ENCODE measurements at places on chromosomes 7 and 10. TPM values are rescaled to one million over a fixed set of nuclear protein-coding genes. Genes with fewer than 3 reads are reported as not detected.
A peak's percentile ranks its signal among the peaks of the same experiment; 100 is the strongest.

LDB3 gene
- 0.09 TPM for total RNA-seq

PRSS2 gene
- not detected for total RNA-seq

- DNase-seq = no peak
These were observed 130.0 kb downstream of the FAM53B start for GRCh38 chr10:124614003-124614659.

NDUFB8 gene
- 72.4 TPM for total RNA-seq

DNA sequence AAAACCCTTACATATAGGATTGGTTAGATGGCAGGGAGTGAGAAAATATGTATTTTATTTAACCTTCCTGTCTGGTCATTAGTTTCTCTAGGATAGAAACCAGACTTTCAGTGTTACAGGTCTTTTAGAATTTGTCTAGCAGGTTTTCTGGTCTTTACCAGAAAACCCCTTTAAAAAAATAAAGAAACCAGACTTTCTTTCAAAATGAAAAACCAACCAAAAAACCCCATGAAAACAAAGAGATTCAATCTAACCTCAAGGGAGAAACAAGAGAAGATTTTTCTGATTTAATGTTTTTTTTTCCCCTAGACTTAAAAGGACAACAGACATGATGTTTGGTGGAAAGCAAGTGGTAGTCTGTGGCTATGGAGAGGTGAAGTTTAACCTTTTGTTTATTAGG is 28.7 kb upstream of the STRIP2 start:
- no peak for DNase-seq

WEE2 gene
- total RNA-seq = not detected

DNA sequence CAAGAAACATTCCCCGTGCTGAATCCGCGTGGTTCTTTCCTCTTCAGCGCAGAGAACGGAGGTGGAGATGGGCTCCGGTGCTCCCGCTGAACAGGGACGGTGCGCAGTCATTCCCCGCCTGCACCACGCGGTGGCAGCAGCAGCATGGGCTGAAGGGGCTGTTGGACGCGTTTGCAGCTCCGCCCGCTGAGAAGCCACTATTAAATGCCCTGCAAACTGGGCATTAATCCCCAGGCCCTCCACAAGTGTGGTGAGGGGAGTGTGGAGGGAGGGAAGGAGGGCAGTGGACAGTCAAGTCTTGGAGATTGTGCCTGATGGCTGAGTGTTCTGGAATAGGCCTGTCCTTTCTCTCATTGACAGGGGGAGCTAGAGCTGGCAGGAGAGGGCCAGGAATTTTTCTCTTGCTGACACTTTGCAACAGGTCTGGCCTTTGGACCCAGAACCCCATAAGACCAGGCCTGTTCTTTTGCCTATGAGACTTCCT is 240.2 kb upstream of the INHBA start:
- DNase-seq = peak; percentile 79

DNA sequence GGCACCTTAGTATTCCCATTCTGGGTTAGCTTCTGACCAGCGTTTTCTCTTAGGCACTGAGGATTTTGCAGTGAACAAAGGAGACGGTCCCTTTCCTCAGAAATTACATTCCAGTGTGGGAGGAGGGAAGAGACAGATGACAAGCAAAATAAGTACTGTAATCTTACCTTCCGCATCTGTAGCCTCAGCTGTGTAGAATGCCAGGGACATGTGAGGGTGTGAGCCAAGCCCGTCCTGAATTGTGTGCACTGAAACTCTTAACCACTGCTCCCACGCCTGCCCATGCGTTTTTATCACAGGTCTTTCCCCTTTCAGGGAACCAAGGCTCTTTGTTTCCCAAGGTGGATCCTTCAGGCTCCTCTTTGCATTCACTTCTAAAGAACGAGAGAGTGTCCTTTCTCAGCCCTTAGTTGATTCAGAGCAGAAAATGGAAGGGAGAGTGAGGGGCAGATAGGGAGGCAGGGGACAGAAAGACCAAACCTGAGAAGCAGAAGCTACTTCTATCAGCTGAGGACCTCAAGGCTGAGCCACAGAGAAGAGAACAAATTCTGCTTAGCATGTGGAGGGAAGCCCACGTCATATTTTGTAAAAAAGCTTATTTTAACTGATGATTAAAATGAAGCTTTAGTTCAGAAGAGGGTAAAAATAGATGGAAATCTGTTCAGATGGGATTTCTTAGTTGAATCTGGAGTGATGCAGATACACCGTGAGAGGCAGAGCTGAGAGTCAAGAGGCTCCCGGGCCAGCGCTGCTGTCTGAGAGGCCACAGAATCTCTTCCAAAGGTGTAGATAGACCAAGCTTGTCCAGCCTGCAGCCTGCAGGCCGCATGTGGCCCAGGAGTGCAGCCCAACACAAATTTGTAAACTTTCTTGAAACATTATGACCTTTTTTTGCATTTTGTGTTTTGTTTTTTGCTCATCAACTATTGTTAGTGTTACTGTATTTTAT is 122.5 kb downstream of the CCNY start:
- DNase-seq = no peak

DNA sequence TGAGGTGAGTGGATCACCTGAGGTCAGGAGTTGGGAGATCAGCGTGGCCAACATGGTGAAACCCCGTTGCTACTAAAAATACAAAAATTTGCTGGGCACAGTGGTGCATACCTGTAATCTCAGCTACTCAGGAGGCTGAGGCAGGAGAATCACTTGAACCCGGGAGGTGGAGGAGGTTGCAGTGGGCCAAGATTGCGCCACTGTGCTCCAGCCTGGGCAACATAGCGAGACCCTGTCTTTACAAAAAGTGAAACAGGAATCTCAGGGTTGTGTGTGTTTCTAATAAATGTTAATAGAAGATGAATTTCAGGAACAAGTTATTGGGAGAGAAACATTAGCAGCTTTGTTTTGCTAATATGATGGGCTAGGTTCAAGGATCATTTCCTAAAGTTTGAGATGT is 19.9 kb downstream of the PPP2R2D start:
- DNase-seq = no peak

STRA8 gene
- total RNA-seq = 0.14 TPM

DLX6 gene
- not detected for total RNA-seq

- DNase-seq = no peak
These were observed 17.0 kb downstream of the CLIP2 start for GRCh38 chr7:74306004-74306729.

- no peak for DNase-seq
These were observed 123.1 kb upstream of the ADO start for GRCh38 chr10:62681211-62681940.

GRCh38 chr7:65222655-65223054 is 151.0 kb upstream of the ZNF92 start:
- no peak for DNase-seq

- DNase-seq = no peak
These were observed 5.9 kb upstream of the LGI1 start for GRCh38 chr10:93751832-93752231.

DNA sequence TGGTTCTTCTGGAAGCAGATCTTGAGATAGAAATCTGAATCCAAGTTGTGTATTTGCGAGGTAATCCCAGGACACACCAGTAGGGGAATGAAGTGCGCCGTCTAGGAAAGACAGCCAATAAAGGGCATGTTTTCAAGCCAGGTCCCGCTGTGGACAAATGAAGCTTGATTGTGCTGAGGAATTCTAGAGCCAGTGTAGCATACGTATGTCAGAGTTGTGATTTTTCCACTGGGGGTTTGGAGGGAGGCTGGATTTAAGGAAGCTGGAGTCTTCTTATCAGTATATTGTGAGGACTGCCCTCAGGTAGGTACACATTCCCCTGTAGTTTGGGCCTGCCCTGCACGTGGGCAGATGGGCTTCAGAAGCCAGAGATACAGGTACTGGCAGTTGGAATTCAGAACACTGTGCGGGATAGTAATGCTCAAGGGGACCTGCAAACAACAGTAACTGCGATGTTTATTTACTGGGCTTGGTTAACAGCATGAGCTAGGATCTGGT is 50.9 kb downstream of the GALNT11 start:
- no peak for DNase-seq

DNA sequence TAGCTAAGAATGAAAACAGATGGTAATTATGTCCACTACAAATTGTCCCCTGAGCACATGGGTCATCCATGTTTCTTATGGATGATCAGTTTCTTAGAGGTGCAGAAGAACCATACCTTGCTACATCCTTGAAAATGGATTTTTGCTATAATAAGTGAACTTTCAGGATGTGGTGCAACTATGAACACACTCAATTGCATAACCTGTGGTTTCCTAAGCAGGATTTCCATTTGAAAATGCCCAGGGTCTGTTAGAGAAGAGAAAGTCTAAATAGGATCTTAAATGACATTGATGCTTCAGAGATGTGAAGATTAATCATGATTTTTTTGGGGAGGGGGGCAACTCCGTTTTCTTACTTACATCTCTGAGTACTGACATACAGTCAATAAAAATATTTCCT is 39.6 kb upstream of the CACNB2 start:
- DNase-seq = no peak

DNA sequence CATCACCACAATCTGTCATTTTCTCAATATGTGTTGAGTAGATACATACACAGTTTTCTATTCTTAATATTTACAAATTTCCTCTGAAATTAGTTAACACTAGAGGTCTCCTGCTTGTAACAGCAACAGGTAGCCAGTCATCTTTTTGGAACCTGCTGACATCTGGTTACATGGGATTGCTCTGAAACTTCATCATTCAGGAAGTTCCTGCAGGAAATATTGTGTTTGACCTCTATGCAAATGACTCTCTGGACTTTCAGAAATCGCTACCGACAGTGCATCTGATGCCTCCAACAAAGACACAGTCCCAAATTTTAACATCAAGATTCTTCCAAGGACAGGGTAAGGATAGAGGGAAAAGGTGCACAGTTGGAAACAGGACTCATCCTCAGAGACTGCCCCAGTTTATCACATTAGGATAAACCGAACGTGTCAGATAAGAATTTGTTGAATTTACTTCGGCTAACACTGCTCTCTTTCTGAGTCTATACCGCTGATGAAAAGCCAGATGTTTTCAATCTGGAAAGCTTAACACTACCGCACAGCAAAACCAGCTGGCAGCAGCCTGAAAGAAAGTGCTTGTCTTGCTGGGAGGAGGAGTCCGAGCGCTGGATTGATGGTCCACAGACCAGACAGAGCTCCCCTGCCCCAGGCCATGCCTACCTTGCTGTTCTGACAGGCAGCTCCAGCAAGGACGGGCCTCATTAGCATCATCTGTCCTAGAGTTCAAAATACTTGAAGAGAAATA is 633.4 kb downstream of the PARD3 start:
- DNase-seq = no peak

- DNase-seq = no peak
These were observed 732.8 kb upstream of the IGFBP3 start for GRCh38 chr7:46653848-46654247.

DNA sequence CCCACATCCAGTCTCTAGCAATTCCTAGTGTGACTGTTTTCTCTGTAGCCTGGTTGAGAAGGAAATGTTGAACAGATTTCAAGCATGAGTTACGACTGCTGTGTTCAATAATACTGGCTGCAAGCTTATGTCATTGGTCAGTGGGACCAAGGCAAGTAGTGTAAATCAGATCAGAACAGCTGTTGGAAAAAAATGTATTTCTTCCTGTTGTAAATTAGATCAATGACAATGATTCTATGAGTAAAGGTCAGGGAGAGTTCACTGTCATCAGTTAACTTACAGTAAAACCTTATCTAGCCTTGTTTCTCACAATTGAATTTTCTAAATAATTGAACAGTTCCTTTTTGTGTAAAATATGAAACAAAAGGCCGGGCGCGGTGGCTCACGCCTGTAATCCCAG is 6.7 kb downstream of the OTUD1 start:
- no peak for DNase-seq

- DNase-seq = no peak
These were observed 158.4 kb upstream of the ADARB2 start for GRCh38 chr10:1895691-1896090.

GRCh38 chr10:131271195-131271880 is 40.2 kb downstream of the TCERG1L start:
- no peak for DNase-seq

Measured in liver (tissue), 10 donors.